Left kidney (tissue), 8 donors: ENCODE measurements at places on chromosomes 12 and 14. TPM values are rescaled to one million over a fixed set of nuclear protein-coding genes. Genes with fewer than 3 reads are reported as not detected.

- no peak for DNase-seq
Observed at GRCh38 chr12:106039242-106039641, 99.5 kb downstream of the NUAK1 start.

GRCh38 chr12:15688202-15688736, 100.9 kb downstream of the EPS8 start:
- no peak for DNase-seq

GRCh38 chr12:7934091-7934888, 1.7 kb downstream of the SLC2A3 start:
- DNase-seq = no peak

- no peak for DNase-seq
Observed at GRCh38 chr14:96905825-96906224, 108.6 kb downstream of the VRK1 start.

Gene RHEBL1
- polyA plus RNA-seq = 1.8 TPM

DNA sequence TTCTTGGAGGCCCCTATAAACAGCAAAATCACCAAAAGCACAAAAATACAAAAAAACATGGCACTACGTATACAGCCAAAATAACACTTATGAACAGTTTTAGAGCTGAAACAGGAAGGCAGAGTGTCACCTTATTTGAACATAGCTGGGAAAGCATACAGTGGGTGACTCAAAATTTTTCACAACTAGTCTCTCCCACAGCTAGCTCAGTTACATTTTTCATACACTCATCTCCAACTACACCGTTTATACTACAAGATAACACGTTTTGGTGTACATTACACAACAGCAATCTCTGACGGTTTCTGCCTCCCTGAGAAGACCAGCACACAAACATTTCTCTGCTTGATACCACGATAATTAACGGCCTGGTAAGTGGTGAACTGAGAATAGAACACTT, 2.9 kb downstream of the RAD52 start:
- no peak for DNase-seq

Gene PTPRB
- 17.9 TPM for polyA plus RNA-seq

DNA sequence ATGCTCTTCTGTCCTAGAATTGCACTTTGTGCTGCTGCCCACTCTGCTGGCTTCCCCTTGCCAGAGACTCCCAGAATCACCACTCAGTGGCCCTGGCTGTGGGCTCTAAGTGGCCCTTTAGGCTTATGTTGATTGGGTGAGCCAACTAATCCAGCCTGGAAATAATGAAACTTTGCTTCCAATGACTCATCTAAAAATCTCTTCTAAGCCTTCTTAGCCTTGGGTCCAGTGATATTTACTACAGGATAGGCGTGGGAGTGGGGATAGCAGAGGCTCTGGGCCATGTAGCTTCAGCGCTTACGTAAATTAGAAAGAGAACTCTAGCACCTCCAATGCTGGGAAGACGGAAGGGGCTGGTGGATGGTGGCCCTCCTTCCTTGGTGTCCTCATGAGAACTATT, 137.9 kb downstream of the TTC8 start:
- no peak for DNase-seq

- DNase-seq = no peak
Observed at GRCh38 chr12:1738446-1738845, 47.6 kb downstream of the ADIPOR2 start.

- DNase-seq = no peak
Observed at GRCh38 chr14:99675382-99675835, 8.7 kb upstream of the CYP46A1 start.

GRCh38 chr12:48038085-48038484, 33.8 kb upstream of the COL2A1 start:
- DNase-seq = no peak

Gene CRACR2A
- polyA plus RNA-seq = 2.0 TPM

DNA sequence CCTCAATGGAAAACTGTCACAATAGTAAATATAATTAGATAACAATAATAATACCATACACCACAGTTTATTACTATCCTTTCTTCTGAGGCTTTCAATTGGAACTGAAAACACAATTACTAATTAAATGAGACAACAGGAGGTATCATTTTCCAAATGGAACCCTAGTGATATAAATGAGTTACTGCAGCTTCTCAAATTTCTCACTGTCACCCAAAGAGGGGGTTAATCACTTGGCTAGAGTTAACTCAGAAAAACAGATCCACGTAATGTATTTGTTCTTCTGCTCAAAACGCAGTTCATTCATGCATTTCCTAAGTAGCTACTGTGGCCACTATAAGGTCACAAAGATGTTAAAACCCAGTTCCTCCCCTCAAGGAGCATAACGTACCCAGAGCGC, 120.9 kb upstream of the FOXN3 start:
- DNase-seq = no peak

Gene DNAJC22
- 30.2 TPM for polyA plus RNA-seq

DNA sequence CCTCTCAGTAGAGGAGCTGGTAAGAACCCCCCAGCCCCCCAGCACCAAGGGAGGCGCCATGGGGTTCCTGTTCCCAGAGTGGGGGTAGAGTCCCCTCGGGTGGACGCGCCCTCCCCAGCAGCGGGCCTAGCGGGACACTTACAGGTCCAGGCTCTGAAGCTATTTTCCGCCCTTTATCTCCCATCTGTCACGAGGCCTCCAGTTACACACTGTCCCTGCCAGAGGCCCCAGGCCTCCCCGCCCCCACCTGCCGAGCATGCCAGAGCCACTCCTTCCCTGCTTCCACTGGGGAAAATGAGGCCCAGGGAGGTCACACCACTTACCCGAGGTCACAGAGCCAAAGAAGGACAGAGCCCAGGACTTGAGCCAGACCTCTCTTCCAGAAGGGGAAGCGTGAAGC, 3.1 kb downstream of the C14orf180 start:
- DNase-seq = no peak

GRCh38 chr12:52486166-52487105, 6.6 kb downstream of the KRT6A start:
- no peak for DNase-seq

Gene EEF1AKMT3
- polyA plus RNA-seq = 13.2 TPM

GRCh38 chr12:123487428-123487827, 29.5 kb downstream of the SNRNP35 start:
- DNase-seq = no peak

- DNase-seq = no peak
Observed at GRCh38 chr14:95330591-95331370, 11.1 kb upstream of the CLMN start.

DNA sequence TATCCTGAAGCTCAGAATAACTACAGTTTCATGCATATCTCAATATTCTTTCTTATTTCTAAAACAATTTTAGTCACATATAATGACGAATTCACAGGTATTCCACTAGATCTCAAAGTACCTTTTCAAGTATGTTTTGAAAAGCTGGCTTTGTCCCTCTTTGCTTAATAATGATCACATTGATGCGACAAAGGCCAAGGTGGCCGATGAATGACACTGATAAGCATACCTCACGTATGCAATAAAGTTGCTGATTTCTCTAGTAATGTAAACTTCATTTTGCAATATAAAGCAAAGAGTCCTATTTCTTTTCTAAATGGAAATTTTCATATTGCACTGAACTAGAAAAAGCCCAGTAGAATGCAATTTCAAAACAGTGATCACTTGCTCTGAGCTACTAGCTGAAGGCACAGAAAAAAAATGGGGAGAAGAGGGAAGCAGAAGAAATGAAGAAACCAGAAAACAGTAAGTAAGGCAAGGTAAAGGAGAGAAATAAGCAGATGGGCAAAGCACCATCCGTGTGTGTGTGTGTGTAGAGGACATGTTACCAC, 29.3 kb downstream of the FGD6 start:
- no peak for DNase-seq

- no peak for DNase-seq
Observed at GRCh38 chr14:96400495-96400894, 8.6 kb downstream of the AK7 start.

Gene TMEM233
- 1.7 TPM for polyA plus RNA-seq

DNA sequence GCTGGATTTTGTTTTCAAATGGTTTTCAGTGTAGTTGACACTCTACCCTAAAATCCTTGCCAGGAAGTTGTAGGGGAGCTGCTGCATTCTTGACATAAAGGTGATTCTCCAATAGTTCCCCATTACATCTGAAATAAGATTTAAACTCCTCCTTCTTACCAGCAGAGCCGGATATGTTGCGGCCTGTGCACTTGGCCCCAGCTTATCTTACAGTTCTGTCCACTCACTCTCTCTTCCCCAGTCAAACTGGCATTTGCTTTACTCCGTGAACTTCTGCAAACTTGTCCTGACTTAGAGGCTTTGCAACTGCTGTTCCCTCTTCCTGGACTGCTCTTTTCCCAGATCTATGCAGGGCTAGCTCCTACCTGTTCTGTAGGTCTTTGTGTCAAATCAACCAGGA, 929.5 kb downstream of the VRK1 start:
- DNase-seq = no peak

- no peak for DNase-seq
Observed at GRCh38 chr14:61121355-61121787, 140.3 kb downstream of the SLC38A6 start.

- peak; percentile 86 for DNase-seq
Observed at GRCh38 chr14:96424109-96424989, 32.4 kb downstream of the AK7 start.

GRCh38 chr12:66321435-66321834, 19.1 kb downstream of the HELB start:
- DNase-seq = no peak

Gene WNT1
- polyA plus RNA-seq = not detected

DNA sequence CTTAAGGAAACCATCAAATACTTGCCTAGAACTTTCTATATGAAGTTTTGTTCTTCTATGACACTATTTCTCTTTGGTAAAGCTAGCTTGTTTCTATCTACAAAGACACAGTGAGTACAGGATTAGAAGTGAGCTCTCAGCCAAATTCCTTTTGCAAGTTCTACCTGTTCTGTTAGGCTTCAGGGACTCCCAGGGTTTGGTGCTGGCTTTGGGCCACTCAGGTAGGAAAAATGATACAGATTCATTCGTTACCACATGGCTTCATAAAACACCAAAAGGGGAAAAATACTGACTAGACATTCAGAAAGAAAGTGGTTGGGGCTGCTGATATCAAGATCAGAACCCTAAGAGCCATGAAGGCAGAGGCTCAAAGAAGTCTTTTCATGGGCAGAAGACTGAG, 13.8 kb downstream of the ZC2HC1C start:
- no peak for DNase-seq

Gene SLCO1B1
- polyA plus RNA-seq = not detected

Gene MRPL42
- polyA plus RNA-seq = 80.6 TPM

- no peak for DNase-seq
Observed at GRCh38 chr12:58051378-58051777, 110.0 kb downstream of the ATP23 start.

Gene NFE2
- polyA plus RNA-seq = 1.5 TPM

- no peak for DNase-seq
Observed at GRCh38 chr12:89319122-89319521, 33.2 kb downstream of the DUSP6 start.

DNA sequence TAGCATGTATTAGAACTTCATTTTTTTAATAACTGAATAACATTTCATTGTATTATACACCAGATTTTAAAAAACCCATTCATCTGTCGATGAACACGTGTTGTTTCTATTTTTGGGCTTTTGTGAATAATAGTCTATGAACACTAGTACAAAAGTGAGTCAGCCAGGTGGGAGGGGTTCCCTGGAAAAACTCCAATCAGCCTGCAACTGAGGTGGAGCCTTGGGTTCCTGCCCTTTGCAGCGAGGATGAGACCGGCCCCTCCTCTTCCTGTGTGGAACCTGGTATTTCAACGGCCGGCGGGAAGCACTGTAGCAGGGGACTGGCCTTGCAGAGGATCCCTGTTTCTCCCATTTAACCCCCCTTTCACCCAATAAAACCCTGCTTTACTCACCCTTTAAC, 56.1 kb downstream of the LMNTD1 start:
- DNase-seq = no peak

- no peak for DNase-seq
Observed at GRCh38 chr12:49971141-49971540, 1.6 kb upstream of the AQP6 start.

DNA sequence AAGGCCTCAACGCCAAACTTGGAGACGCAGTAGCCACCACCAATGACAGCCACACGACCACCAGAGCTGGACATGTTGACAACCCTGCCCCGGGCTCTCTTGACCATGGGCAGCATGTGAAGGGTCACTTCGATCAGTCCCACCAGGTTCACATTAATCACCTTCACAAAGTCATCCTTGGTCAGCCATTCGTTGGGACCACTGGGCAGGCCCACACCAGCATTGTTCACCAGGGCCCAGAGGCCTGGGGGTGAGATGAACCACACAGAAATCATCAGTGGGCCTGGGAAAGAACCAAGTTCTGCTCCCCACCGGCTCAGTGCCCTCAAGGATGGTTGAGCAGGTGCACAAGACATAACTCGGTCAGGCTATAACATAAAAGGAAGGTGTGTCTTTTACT, 4.0 kb downstream of the SDR9C7 start:
- no peak for DNase-seq

- no peak for DNase-seq
Observed at GRCh38 chr12:5588176-5588575, 156.3 kb downstream of the NTF3 start.

- no peak for DNase-seq
Observed at GRCh38 chr12:14982562-14982961, 9.7 kb downstream of the PDE6H start.

- DNase-seq = peak; percentile 29
Observed at GRCh38 chr12:33253178-33253577, 186.4 kb downstream of the SYT10 start.

- no peak for DNase-seq
Observed at GRCh38 chr12:54442099-54442498, 23.0 kb upstream of the ITGA5 start.

DNA sequence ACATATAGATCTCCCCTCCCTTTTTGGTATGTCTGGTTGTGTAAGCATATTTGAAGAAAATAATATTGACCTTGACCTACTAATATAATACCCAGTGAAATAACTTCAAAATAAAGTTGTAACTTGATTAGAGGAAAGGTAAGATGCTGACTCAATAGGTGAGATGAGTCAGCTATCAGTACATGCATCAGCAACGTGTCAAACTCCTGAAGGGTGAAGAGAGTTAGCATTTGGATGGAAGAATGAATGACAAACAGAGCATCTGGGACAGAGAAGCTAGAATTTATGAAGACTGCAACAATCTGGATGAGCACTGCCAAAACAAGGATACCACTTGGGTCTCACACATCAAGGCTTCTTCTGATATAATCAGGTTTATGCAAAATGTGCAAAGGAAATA, 74.9 kb downstream of the PPP2R5E start:
- no peak for DNase-seq

DNA sequence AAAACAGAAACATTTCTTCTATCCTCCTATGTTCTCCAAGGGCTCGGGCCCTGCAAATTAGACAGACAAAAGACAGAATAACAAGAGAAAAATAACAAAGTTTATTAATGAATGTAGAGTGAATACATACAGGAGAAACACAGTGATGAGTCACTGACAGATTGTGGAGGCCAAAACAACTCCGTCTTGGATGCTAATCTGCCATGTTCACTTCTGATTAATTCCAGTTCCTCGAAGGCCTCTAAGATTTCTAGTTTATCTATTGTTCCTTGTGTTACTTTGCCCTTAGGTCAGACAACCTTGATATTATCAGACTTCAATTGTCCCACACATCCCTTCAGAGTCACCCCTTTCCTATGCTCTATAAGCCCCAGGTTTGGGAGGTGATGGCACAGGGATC, 26.8 kb upstream of the NEDD1 start:
- no peak for DNase-seq

Gene TROAP
- polyA plus RNA-seq = 35.9 TPM

Gene TGM1
- polyA plus RNA-seq = 2.3 TPM

Gene LRRC10
- 0.08 TPM for polyA plus RNA-seq

Gene HOXC6
- 34.1 TPM for polyA plus RNA-seq

Gene PAX9
- 0.33 TPM for polyA plus RNA-seq

GRCh38 chr14:91843437-91843836, 23.9 kb downstream of the TC2N start:
- no peak for DNase-seq
